ENCODE measurements at places on chromosomes 11 and 22. TPM values are rescaled to one million over a fixed set of nuclear protein-coding genes. Genes with fewer than 3 reads are reported as not detected.
A peak's percentile ranks its signal among the peaks of the same experiment; 100 is the strongest.

- no peak overlapping the region for H3K27ac ChIP-seq
- H3K4me1 ChIP-seq = no peaks in the 10 kb centered on the region
- no peaks in the 10 kb centered on the region for H3K36me3 ChIP-seq
- no peak overlapping the region for H3K4me3 ChIP-seq
- H3K27me3 ChIP-seq = no peaks in the 10 kb centered on the region
These were observed 19.7 kb upstream of the ALX4 start for GRCh38 chr11:44329472-44330230.

GRCh38 chr11:635945-636510, 1.0 kb upstream of the DRD4 start:
- peaks cover 7% of the 10 kb centered on the region for H3K36me3 ChIP-seq
- no peak overlapping the region for H3K27ac ChIP-seq
- H3K4me3 ChIP-seq = no peak overlapping the region
- H3K27me3 ChIP-seq = no peaks in the 10 kb centered on the region

RRM1 gene
- 42.1 TPM for total RNA-seq

GRCh38 chr11:86625544-86625943, 46.9 kb downstream of the ME3 start:
- H3K27me3 ChIP-seq = no peaks in the 10 kb centered on the region
- H3K4me3 ChIP-seq = no peak overlapping the region
- no peaks in the 10 kb centered on the region for H3K36me3 ChIP-seq
- peak overlapping the region; percentile 39 for H3K27ac ChIP-seq
- peaks cover 54% of the 10 kb centered on the region for H3K4me1 ChIP-seq

GRCh38 chr11:111945198-111945597, 8.1 kb downstream of the DIXDC1 start:
- H3K4me1 ChIP-seq = peaks cover 7% of the 10 kb centered on the region
- H3K27ac ChIP-seq = peak overlapping the region; percentile 60
- H3K36me3 ChIP-seq = no peaks in the 10 kb centered on the region
- DNase-seq = no peak
- no peak overlapping the region for H3K4me3 ChIP-seq
- H3K27me3 ChIP-seq = no peaks in the 10 kb centered on the region

DNA sequence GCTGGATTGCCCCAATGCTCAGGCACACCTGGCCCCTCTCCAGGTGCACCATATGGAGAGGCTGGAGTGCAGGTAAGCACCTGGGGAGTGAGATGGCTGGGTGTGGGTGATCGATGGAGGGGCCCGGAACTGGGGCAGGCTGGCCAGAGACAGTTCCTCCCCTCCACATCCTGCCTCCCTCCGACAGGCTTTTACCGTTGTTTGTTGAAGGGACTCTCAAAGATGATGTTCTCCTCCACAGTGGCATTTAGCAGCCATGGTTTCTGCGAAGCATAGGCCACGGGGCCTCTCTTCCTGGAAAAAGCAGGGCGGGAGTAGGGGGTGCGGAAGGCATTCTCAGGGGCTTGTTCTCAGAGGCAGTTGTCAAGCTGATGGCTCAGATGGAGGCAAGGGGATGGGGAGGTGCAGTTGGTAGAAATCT, 25.9 kb upstream of the KCNJ11 start:
- DNase-seq = no peak
- H3K36me3 ChIP-seq = no peaks in the 10 kb centered on the region
- H3K27ac ChIP-seq = no peak overlapping the region
- peaks cover 51% of the 10 kb centered on the region for H3K27me3 ChIP-seq

DNA sequence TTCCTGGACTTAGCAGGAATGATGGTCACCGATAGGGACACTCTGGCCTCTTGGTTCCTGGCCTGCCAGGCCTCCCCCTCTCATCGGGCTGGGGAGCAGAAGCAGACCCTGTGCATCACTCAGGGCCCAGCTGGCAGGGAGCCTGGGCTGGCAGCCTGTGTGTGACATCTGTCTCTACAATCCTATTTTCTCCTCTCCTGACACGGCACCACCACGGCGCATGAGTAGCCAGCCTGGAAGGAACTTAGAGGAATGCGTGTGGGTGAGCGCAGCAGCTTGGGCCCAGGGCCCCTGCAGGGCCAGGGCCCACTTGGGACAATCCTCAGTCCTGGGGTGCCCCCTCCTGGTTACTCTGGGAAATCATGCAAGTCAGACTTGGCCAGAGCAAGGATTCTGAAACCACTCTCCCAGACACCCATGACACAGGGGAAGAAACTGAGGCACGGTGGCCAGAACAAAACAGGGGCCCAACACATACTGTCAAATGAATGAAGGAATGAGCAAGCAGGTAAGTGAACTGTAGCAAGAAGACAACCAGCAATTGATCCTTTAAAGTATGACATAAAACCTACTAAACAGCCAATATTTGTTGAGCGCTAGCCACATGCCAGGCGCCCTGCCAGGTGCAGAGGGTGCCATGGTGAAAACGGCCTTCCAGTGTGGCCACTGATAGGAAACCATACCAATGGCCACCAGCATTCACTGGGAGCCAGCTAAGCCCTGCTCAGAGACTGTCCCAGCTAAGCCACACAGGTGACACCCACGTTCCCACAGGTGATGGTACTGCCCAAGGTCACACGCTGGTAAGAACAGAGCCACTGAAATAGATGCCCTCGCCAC, 13.3 kb downstream of the RSPH14 start:
- no peak for DNase-seq
- no peak overlapping the region for H3K4me3 ChIP-seq
- H3K36me3 ChIP-seq = peaks cover 3% of the 10 kb centered on the region
- no peaks in the 10 kb centered on the region for H3K27me3 ChIP-seq
- H3K4me1 ChIP-seq = peaks cover 19% of the 10 kb centered on the region

NADSYN1 gene
- total RNA-seq = 38.4 TPM

GRCh38 chr11:68498321-68498720, 37.8 kb downstream of the PPP6R3 start:
- no peaks in the 10 kb centered on the region for H3K27me3 ChIP-seq
- DNase-seq = no peak
- H3K4me3 ChIP-seq = no peak overlapping the region
- H3K4me1 ChIP-seq = peaks cover 78% of the 10 kb centered on the region
- H3K27ac ChIP-seq = no peak overlapping the region
- no peaks in the 10 kb centered on the region for H3K36me3 ChIP-seq

Data from esophagus muscularis mucosa (tissue), 4 donors.